ENCODE measurements at places on chromosomes 2 and 18. TPM values are rescaled to one million over a fixed set of nuclear protein-coding genes. Genes with fewer than 3 reads are reported as not detected.

- no peak for DNase-seq
Measured at GRCh38 chr2:174121175-174121574, 127.2 kb downstream of the OLA1 start.

DNA sequence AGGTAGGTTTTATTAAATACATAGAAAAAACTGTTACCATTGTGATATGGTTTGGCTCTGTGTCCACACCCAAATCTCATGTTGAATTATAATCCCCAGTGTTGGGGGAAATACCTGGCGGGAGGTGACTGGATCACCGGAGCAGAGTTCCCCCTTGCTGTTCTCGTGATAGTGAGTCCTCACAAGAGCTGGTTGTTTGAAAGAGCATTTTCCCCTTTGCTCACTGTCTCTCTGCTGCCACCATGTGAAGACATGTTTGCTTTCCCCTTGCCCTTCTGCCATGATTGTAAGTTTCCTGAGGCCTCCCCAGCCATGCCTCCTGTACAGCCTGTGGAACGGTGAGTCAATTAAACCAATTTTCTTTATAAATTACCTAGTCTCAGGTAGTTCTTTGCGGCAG, 352.7 kb upstream of the SLC39A10 start:
- DNase-seq: no peak

- no peak for DNase-seq
Measured at GRCh38 chr2:45391866-45392265, 219.2 kb downstream of the SRBD1 start.

GRCh38 chr2:239677453-239678185, 276.8 kb upstream of the HDAC4 start:
- no peak for DNase-seq

DNA sequence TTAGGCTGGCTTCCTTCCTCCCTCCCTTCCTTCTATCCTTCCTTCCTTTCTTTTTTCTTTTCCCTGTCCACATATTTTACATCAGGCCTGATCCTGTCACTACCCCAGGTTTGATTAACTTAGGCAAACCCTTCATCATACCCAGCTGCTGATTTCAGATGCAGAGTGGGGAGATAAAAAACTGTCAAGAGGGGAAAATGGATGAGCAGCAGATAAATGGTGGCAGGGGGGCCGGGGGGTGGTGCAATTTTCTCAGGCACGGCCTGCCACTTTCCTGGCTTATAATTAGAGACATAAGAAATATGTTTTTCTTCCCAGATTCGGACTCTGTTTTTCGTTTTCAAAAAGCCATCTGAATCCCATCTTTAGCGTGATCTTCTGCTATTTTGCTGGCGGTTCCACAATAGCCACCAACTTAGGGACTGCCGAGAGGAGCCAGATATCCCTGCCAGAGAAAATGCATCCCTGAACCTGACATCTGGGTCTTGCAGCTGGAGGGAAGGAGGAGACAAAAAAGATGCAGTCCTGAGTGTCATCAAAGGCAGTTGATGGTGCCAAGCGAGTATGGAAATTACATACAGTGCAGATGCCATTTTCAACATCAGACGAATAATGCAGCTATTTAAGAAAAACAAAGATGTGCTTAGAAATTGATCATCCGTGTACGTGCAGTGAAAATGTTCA, 49.9 kb downstream of the CXCR4 start:
- DNase-seq: no peak

GRCh38 chr18:48345596-48345995, 63.6 kb downstream of the ZBTB7C start:
- no peak for DNase-seq

DNA sequence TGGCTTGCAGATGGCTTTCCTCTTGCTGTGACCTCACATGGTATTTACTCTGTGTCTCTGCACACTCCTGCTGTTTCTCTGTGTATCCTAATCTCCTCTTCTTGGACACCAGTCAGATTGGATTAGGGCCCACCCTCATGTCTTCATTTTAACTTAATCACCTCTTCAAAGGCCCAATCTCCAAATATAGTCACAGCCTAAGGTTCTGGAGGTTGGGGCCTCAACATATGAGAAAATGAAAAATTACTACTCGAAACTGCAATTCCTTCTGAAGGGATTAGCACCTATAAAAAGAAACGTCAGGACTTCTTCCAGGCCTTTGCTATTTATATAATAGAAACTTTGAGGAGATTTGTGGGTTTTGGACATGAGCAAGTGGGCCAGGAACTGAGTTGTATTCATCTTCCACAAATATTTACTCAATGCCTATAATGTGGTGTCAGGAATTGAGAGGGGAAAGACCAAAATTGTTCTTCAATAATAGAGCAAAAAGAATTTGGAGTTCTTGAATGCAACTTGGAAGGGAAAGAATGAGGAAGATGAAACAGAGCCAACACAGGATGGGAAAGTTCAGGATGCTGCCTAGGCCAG, 270.0 kb upstream of the FN1 start:
- DNase-seq: no peak

- DNase-seq: no peak
Measured at GRCh38 chr2:168090366-168091135, 156.8 kb downstream of the STK39 start.

DNA sequence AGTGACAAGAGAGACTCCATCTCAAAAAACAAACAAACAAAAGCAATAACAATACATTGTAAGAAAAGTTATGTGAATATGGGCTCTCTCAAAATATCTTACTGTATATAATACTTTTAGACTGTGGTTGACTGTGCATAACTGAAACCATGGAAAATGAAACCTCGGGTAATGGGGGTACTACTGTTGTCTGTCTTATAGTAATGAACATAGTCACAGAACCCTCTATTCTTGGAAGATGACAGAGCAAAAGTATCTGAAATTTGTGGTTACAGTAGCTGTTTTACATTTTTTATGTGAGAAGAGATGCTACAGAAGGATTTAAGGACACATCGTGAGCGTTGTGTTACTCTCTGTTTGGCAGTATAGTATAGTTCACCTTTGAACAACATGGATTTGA, 60.5 kb downstream of the MAP4K4 start:
- DNase-seq: no peak

- DNase-seq: peak; percentile 66
Measured at GRCh38 chr2:27890924-27891672, 569 bp downstream of the BABAM2 start.

Gene C1D
- 31.2 TPM for polyA plus RNA-seq

Gene PLGLB2
- 1.2 TPM for polyA plus RNA-seq

Gene RESP18
- polyA plus RNA-seq: not detected

Gene COL3A1
- polyA plus RNA-seq: 1,351 TPM

All from urinary bladder (tissue), 4 donors.